ENCODE measurements at places on chromosomes 11 and 22. TPM values are rescaled to one million over a fixed set of nuclear protein-coding genes. Genes with fewer than 3 reads are reported as not detected.

The POU2F3 gene
- total RNA-seq = not detected

The RIMBP3C gene
- not detected for total RNA-seq

The MMP7 gene
- total RNA-seq = 0.57 TPM

The ART5 gene
- 0.07 TPM for total RNA-seq

The NEAT1 gene
- 374 TPM for total RNA-seq

The DENND5A gene
- 136 TPM for total RNA-seq

Data from thoracic aorta endothelial cell (primary cell).